Daoy (cell line): ENCODE measurements at places on chromosomes 3 and 15.
A peak's percentile ranks its signal among the peaks of the same experiment; 100 is the strongest.

DNA sequence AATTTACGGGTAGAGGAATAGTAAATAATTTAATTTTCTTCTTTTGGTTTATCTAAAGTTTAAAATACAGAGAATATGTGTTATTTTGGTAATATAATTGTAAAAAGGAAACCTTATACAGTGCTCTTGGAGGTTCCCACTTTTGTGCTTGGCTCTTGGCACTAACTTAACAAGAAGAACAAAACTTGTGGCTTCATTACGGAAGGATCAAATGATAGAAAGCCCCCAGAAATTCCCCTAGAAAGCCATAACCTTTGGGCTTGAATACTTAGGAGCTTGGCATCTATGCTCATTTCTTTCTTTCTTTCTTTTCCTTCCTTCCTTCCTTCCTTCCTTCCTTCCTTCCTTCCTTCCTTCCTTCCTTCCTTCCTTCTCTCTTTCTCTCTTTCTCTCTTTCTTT lies 197.5 kb downstream of the SOX2 start:
- DNase-seq = no peak

GRCh38 chr3:122101646-122102045 lies 46.5 kb downstream of the CD86 start:
- peak; percentile 43 for DNase-seq

GRCh38 chr3:188026191-188026968 lies 127.6 kb upstream of the LPP start:
- no peak for DNase-seq

DNA sequence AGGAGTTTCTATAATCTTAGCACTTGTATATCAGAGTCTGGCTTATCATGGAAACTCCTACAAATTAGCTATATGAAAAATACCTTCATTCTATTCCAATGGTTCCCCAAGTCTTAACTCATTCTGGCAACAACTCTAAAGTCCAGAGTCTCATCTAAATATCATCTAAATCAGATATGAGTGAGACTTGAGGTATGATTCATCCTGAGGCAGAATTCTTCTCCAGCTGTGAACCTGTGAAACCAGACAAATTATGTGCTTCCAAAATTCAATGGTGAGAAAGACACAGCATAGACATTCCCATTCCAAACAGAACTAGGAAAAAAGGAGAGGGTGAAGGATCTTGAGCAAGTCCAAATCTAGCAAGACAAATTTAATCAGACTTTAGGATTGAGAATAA lies 138.8 kb downstream of the THRB start:
- no peak for DNase-seq

GRCh38 chr3:284322-284721 lies 87.8 kb downstream of the CHL1 start:
- DNase-seq = no peak
